NCI-H526 treated with DMSO at 0.1 percent for 48 hours (cell line): ENCODE measurements at places on chromosomes 3 and 15.

DNA sequence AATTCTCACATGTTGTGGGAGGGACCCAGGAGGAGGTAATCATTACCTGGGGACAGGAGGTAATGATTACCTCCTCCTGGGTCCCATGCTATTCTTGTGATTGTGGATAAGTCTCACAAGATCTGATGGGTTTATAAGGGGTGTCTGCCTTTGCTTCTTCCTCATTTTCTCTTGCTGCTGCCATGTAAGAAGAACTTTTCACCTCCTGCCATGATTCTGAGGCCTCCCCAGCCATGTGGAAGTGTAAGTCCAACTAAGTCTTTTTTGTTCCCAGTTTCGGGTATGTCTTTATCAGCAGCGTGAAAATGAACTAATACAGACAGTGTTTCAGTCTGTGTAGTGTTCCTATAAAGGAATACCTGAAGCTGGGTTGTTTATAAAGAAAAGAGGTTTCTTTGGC lies 13.1 kb upstream of the KCTD6 start:
- DNase-seq = no peak

GRCh38 chr3:73321286-73321999 lies 260.0 kb downstream of the EBLN2 start:
- DNase-seq = no peak

DNA sequence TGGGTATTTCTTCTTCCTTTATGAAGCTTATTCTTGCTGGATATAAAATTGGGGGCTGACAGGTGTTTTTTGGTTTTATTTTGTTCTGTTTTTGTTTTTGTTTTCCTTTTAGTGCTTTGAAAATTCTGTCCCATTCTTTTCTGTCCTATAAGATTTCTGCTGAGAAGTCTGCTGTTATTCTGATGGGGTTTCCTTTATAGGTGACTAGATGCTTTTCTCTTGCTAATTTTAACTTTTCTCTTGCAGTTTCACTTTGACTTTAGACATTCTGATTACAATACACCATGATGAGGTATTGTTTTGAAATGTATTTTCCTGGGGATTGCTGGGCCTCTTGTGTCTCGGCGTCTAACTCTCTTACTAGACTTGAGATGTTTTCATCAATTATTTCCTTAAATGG lies 22.8 kb downstream of the TTC14 start:
- DNase-seq = no peak

DNA sequence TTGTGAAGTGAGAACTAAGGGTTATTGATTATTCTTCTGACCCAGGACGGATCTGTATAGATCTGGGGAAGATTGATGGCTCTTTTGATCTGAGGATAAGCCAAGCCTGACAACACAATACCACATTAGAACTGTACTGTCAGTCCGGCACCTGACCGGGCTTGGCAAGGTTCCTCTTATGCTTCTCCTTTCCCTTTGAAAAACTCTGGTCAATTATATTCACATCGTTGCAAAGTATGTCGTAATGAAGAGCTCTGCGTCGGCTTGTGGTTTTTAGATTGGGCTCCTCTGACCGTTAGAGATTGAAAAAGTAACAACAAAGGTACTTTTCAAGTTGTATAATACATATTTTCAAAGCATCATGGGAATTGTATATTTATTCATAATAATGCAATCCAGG lies 389.8 kb downstream of the NR2F2 start:
- DNase-seq = no peak

DNA sequence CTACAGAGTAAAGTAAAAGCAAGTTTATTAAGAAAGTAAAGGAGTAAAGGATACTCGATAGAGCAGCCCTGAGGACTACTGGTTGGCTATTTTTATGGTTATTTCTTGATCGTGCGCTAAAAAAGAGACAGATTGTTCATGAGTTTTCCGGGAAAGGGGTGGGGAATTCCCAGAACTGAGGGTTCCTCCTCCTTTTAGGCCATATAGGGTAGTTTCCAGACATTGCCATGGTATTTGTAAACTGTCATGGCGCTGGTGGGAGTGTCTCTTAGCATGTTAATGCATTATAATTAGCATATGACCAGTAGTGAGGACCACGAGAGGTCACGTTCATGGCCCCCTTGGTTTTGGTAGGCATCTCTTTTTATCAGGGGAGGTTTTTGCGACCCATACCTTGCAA lies 213.1 kb downstream of the OSBPL10 start:
- no peak for DNase-seq

GRCh38 chr3:99843590-99844258 lies 26.1 kb downstream of the CMSS1 start:
- no peak for DNase-seq

- DNase-seq = no peak
Measured at GRCh38 chr3:131895766-131896165, 139.0 kb downstream of the CPNE4 start.

- DNase-seq = no peak
Measured at GRCh38 chr15:101810876-101811275, 1.1 kb upstream of the OR4F15 start.

DNA sequence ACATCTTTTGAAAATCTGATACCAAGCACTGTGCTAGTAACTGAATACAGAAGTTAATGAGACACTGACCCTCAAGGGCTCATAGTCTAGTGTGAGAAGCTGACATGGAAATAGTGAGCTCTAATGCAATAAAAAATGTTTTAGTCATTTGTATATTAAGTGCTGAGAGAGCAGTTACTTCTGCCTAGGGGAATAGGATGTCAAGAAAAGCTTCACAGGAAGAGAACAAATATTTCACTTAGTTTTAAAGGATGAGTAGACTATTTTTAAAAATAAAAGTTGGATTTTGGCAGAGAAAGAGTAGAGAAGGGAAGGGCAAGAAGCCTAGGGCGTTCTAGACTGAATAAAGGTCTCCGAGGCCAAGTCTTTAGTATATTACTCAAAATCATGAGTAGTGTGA lies 158.4 kb downstream of the ATG7 start:
- no peak for DNase-seq

DNA sequence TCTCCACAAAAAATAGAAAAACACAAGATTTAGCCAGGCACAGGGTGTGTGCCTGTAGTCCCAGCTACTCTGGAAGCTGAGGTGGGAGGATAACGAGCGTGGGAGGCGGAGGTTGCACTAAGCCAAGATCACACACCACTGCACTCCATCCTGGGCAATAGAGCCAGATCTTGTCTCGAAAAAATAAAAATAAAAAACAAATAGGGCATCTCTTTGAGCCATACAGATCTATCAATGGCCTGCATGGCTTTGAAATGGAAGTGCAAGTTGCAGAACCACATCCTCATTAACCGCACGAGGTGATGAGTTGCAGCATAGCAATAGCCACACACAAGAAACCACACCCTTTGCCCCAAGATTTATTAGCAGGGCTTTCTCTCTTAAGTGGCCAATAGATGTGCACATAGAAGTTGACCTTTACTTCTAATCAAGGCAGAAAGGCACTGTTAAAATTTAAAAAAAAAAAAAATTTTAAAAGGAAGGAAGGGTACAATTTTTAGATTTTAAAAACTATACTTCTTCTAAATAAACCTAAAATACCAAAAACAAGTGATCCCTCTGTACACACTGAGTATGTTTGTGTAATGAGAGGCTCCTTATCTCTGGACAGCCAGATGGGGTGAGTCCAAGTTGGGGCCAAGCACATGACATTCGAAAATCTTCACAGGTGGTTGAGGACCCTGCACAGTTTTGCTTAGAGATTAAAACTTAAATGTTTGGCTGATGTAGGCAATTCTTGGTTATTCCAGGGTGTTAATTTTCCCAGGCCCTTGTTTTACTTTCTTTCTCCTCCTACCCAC lies 53.4 kb downstream of the FILIP1L start:
- no peak for DNase-seq

DNA sequence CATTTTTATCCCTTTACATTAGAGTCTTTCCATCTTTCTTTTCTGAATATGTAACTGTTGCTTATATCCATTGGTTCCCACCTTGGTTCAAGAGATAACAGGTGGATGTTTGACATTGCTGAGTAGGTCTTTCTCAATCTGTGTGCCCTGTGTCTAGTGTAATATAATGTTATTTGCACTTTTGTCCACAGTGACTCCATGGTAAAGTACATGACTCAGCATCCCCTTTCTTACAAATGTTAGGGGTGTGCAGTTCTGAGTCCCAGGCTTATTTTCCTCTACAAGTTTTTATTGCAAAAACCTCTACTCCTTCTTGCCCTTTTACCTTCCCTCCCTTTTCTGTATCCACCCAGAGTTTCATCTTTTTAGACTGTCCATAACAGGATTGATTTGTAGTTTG lies 116.5 kb downstream of the RSRC1 start:
- DNase-seq = no peak

- no peak for DNase-seq
Measured at GRCh38 chr3:152466784-152467183, 198.1 kb downstream of the MBNL1 start.

- no peak for DNase-seq
Measured at GRCh38 chr3:81823882-81824395, 62.5 kb upstream of the GBE1 start.

DNA sequence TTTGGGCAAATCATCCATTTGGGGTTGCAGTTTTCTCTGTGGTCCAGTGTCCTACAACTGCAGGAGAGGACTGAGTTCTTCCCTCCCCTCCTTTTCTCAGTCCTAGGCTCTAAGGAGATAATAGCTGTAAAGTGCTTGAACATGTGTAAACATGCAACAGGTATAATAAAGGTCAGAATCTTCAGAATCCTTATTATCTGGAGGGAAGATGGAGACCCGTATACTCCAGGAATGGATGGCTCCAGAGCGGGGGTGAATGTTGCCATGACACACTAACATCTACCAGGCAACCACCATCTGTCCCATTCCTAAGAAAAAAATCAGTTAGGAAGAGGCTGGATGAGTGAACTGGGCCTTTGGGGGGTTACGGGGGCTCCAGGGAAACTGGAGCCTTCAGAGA lies 39.7 kb upstream of the GLCE start:
- no peak for DNase-seq

- no peak for DNase-seq
Measured at GRCh38 chr3:185115371-185115770, 37.5 kb downstream of the C3orf70 start.
